ENCODE measurements at places on chromosomes 16 and 17.

GRCh38 chr16:88477631-88478519 lies 24.8 kb downstream of the ZFPM1 start:
- peak; percentile 24 for DNase-seq

DNA sequence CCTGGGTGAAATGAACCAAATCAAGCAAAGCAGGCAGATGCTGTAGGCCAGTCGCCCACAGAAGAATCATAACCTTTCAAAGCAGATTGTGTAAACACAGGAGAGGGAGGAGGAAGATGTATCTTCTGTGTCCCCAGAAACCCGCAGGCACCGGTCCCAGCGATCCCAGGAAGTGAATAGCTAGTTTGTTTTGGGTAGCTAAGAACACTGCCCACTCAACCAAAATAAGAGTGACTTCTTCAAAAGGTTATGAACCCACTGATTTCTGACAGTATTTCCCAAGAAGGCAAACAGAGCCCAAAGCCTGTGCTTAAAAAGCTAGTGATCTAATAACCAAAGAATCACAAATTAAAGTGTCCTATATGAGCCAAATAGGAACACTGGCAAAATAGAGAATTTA lies 67.8 kb downstream of the GRIN2A start:
- no peak for DNase-seq

GRCh38 chr17:44584443-44584842 lies 27.2 kb downstream of the FZD2 start:
- no peak for DNase-seq

DNA sequence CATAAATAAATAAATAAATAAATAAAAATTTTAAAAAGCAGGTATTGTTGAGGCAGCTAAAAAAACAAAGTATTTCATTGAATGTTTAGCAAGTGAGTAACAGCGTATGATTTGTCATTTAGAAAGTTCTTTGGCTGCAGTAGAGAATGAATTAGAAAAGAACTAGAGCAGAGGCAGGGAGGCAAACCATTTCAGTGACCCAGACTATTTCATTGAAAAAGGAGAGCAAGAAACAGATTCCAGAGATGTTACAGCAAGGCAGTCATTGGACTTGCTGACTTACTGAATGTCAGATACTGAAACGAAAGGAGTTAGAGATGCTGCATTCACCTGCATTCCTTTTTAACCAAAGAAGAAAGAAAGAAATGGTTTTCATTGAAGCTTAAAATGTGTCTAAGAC lies 105.5 kb upstream of the HLF start:
- no peak for DNase-seq

GRCh38 chr17:9798724-9799123 lies 7.3 kb upstream of the DHRS7C start:
- no peak for DNase-seq

DNA sequence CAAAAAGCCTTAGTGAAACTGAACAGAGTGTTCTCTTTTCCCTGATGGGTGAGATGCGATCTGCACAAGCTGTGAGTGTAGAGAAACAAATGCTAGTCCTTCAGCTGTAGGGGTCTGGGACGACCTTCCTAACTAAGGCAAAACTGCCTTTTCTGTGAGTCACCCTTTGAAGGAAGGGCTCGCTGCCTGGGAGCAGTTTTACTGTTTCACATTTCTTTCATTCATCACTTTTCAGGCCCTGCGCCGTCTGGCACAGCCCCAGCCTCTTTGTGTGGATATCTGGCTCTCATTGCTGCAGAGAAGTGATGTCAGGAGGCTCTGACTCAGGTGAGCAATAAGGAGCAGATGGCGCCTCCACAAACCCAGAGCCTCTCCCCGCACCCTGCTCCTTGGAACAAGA lies 57.4 kb downstream of the HS3ST3A1 start:
- DNase-seq: no peak

GRCh38 chr17:60135951-60136666 lies 13.7 kb upstream of the CA4 start:
- DNase-seq: no peak

- DNase-seq: no peak
These were observed 42.9 kb downstream of the LDHD start for GRCh38 chr16:75073545-75074303.

- DNase-seq: no peak
These were observed 5.9 kb downstream of the KRT14 start for GRCh38 chr17:41580687-41581365.

Measured in stimulated activated CD8-positive, alpha-beta memory T cell treated with anti-CD3 and anti-CD28 coated beads, Interleukin-4, amount 100 ng/mL, for 24 hours (primary cell).